ENCODE measurements at places on chromosomes 13 and 19.
A peak's percentile ranks its signal among the peaks of the same experiment; 100 is the strongest.

GRCh38 chr13:40874138-40874779 lies 84.8 kb downstream of the SLC25A15 start:
- no peak for DNase-seq

- DNase-seq = no peak
These were observed 9.5 kb downstream of the VSTM2B start for GRCh38 chr19:29535214-29535831.

DNA sequence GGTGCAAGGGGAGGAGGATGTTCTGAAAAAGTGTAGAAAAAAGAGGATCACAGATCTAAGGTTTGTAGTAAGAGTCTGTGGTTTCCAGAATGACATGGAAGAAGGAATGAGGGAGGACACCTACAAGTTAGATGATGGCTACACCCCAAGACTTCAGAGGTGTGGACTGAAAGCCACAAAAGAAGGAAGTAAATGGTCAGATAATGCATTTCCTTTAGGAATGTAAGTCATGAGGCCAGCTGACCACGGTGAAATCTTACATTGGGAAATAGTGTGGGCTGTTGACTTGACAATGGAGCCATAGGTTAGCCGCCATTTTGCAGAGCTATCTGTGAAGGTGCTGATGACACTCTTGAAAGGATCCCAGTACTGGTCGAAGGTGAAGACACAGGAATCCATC lies 25.3 kb upstream of the FBXO27 start:
- no peak for DNase-seq

DNA sequence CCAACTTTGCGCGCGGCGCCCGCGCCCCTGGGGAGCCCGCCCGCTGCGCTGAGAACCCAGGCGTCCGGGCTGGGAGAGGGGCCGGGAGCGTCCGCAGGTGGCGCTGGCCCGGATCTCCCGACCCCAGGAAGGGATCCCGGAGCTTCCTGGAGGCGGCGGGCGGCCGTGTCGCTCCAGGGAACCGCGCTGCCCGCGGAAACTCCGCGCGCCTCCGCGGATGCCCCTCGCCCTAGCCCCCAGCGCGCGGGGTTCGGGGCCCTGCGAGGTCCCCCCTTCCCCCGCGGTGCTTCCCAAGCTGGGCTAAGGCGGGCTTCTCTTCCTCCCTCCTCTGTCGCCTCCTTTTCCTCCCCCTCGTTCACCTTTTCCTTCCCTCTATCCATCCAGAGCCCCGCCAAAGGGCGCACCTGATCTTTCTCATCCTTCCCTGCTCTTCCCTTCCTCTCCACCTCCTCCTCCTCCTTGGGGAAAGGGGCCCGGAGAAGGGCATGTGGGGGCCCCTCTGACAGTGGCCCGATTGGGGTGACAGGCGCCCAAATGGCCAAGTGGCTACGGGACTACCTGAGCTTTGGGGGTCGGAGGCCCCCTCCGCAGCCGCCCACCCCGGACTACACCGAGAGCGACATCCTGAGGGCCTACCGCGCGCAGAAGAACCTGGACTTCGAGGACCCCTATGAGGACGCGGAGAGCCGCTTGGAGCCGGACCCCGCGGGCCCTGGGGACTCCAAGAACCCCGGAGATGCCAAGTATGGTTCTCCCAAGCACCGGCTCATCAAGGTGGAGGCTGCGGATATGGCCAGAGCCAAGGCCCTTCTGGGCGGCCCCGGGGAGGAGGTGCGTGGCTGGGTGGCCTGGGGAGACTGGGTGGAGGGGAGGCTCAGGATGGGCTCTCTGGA lies 710 bp downstream of the SHD start:
- DNase-seq = peak; percentile 24

- peak; percentile 53 for DNase-seq
These were observed 6.2 kb downstream of the GFY start for GRCh38 chr19:49431330-49431749.

- DNase-seq = no peak
These were observed at the start of gene LACC1 for GRCh38 chr13:43879755-43880181. TSS of gene LACC1 (plus strand) at chr13:43879904. CDS start at chr13:43880986, 1,082 bp downstream.

GRCh38 chr13:44879452-44880058 lies 109.7 kb downstream of the NUFIP1 start:
- no peak for DNase-seq

DNA sequence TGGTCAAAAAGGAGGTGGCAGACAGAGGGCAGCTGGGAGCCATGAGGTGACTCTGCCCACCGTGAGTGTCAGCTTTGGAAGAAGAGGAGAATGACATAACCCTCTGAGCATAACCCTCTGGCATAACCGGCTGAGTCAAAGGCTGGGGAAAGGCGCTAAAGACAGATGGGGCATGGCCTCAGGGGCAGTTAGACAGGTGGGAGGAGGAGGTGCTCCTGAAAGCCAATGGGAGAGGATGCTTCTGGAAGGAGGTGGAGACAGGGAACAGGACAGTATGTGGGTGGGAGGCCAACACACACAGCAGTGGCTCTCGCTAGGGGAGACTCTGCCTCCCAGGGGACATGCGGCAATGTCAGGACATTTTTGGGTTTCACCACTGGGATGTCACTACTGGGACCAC lies 17.1 kb downstream of the ELAVL1 start:
- no peak for DNase-seq

- DNase-seq = no peak
These were observed 20.5 kb upstream of the IGFL1 start for GRCh38 chr19:46209051-46209450.

GRCh38 chr19:47003611-47004465 lies 15.8 kb upstream of the NPAS1 start:
- DNase-seq = no peak

GRCh38 chr19:47711652-47712242 lies 1.5 kb upstream of the EHD2 start:
- no peak for DNase-seq

DNA sequence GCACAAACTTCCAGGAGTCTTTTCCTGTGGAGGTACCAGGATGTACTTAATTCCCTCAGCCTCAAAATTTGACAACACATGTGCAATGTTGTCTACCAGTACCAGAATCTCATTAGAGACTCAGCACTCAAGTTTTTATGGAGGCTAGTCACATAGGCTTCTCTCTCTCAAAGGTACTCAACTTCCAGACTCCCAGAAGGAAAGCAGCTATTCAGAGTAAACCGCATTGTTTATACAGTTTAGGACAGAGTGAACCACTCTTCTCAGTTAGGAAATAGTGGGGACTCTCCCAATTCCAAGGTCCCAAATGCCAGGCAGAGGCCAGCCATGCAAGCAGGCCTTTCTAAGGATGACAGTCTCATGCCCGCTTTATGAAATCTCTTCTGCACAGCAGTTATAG lies 8.5 kb upstream of the C1QTNF9B start:
- no peak for DNase-seq

DNA sequence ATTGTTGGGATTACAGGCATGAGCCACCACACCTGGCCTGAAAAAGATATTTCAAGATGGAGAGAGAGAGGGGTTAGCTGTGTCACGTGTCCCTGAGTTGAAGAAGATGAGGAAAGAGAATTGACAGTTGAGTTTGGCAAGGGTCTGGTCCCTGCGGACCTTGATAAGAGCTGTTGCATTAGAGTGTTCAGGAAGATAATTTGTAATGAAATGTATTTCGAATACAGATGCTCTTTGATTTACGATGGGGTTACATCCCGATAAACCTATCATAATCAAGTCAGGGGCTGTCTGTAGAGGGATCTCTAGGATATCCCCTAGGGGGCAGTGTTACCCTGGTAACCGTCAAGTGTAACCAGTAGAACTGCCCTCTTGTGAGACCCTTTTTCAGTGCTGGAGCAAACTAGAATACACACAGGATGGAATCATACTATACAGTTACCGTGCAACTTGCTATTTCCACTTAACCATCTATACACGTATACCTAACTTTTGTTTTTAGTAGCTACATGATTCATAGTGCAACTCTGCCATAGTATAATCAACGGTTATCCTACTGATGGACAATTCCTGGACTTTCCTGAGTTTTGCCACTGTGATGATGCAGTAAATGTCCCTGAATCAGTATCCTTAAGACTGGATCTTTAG lies 1.5 kb upstream of the ELOF1 start:
- peak; percentile 79 for DNase-seq

DNA sequence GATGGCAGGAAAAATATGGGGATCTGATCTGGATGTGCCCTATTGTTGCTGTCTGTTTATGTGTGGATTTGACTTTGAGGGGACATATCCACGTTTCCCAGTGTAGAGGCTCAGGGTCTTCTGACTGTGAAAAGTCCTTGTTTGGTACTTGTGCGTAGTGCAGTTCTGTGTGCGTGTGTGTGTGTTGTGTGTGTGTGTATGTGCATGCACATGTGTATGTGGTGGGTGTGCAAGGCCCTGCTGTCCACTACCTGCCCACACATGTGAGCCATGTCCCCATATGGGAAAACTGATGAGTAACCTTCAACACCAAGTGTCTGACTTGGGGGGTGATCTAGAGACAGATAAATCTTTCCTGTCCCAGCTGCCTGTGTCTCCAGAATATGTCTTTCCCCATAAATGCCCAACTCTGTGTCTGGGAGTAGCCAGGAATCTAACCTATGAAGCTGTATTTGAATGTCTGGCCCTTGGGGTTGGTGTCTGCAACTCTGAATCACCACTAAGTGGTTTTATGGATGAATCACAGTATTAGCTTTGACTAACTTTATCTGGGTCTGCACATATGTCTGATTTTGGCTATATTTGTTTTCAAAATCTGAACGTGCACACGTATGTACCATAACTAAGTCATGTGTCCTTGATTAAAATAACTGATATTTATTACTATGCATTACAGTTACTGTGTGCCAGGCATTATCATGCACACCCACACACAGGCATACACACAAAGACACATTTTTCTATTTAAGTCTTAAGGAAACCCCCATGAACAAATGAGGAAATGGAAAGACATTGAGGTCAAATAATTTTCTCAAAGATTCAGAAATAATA lies 17.4 kb downstream of the KLK2 start:
- DNase-seq = no peak

- no peak for DNase-seq
These were observed 87.2 kb upstream of the TNFSF11 start for GRCh38 chr13:42486711-42487198.

DNA sequence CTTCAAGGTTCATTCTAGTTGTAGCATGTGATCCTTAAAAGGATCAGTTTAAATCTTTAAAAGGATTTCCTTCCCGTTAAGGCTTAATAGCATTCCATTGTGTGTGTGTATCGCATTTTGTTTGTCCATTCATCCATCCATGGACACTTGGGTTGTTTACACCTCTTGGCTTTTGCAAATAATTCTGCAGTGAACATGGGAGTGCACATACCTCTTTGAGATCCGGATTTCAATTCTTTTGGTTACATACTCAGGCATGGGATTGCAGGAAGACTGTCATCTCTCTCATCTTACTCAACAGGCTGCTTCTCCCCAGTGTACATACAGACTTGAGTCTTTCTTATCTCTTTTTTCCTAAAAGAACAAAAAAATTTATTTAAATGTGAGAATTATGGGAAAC lies 1.2 kb downstream of the RNF113B start:
- no peak for DNase-seq

DNA sequence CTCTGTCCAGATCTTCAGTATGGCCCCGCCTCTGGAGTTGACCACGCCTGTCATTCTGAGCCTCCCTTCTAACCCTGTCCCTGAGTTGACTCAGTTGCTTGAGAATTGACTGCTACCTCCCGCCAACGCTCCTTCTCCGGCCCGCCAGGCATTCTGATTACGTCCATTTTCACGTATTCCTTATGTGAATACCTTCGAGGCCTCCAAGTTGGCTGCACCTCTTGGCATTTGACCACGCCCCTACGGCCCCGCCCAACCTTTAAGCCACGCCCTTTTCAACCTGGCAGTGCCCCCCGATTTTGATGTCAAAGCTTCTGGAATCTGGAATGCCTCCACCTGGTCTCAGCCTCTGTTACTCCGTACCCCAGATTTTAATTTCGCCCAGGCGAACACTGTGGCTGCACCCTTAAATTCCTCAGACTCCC lies 1.7 kb upstream of the EML2 start:
- DNase-seq = no peak

DNA sequence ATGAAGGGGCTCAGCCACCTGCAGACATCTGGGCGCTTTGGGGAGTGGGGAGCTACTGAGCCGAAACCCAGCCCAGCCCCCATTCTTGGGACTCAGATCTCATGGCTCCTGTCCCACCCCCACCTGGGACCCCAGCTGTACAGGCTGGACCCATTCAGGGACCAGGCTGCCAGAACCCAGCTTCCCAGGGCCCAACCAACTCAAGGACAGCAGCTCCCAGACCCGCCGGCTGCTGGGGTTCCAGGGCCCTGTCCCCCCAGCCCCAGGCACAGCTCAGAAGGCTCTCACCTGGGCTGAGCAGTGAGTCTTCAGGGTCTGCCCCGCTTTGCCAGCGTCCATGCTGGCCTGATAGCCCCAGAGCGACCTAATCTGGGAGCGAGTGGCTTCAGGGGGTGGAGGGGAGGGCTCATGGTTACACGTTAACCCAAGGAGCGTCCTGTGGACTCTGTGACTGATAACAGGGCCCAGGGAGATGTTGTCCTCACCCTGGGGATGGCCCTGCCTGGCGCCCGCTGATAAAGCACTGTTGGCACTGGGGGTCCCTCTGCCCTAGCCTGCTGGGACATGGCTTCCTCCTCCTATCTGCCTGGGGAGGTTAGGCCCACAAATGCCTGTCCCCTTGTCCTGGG lies at the start of gene TMEM86B:
TSS of gene TMEM86B (minus strand) at position 361 of the 629 bp plus-strand sequence. CDS start at position 339, 22 bp downstream.
- no peak for DNase-seq

DNA sequence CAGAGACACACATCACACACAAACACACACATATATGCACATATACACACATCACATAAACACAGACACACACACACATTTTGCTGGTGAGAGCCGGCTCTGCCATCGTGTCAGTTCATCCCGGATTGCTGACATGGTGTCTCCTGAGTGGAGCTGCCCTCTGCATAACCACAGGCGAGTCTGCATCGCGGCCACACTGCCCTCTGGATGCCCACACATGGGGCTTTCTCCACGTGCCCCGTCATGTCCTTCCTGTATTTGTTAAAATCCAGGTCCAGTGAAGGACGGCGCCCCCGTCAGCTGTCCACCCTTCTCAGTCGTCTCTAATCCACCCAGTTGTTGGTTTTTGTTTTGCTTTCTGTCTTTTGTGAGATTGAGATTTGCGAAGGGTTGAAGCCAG lies 52.6 kb upstream of the F7 start:
- no peak for DNase-seq

- DNase-seq = peak; percentile 42
These were observed 25.7 kb downstream of the TLE6 start for GRCh38 chr19:3003046-3003445.
